ENCODE measurements at places on chromosomes 2 and 18. TPM values are rescaled to one million over a fixed set of nuclear protein-coding genes. Genes with fewer than 3 reads are reported as not detected.

The C2orf76 gene
- 8.4 TPM for total RNA-seq

The CLEC4F gene
- not detected for total RNA-seq

The LIMS4 gene
- 10.0 TPM for total RNA-seq

The UGT1A4 gene
- not detected for total RNA-seq

The DNAJC5G gene
- not detected for total RNA-seq

The MYO5B gene
- under 0.01 TPM for total RNA-seq

The CHRND gene
- not detected for total RNA-seq

The TWIST2 gene
- total RNA-seq, result 102 TPM

The RAB6C gene
- total RNA-seq, result under 0.01 TPM

The LONRF2 gene
- 7.6 TPM for total RNA-seq

The PSMA8 gene
- not detected for total RNA-seq

The PLGLB2 gene
- 2.1 TPM for total RNA-seq

The FASTKD2 gene
- 52.5 TPM for total RNA-seq

The C2orf80 gene
- not detected for total RNA-seq
